Activated CD4-positive, CD25-positive, alpha-beta regulatory T cell treated with anti-CD3 and anti-CD28 coated beads, Interleukin-2, amount 50 U/mL, for 16 hours (primary cell): ENCODE measurements at places on chromosomes 12 and 14.

- DNase-seq, result no peak
These were observed 8.3 kb downstream of the RERG start for GRCh38 chr12:15212930-15213329.

DNA sequence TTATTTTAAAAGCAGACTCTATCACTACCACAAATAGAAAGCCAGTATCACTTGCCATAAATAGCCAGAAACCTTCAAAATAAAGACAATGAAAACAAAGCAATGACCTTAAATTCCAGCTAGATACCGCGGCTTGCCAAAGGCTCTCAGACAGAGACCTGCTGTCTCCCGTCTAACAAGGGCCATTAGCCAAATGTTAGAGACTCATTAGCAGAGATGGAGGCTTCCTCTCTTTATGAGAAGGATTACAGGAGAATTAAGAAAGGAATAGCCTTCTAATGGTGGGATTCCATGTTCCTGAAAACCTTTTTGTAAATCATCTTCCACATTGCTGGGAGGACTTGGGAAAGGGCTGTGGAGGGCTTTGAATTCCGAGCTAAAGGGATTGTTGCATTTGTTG is 206.7 kb downstream of the AACS start:
- DNase-seq, result no peak

DNA sequence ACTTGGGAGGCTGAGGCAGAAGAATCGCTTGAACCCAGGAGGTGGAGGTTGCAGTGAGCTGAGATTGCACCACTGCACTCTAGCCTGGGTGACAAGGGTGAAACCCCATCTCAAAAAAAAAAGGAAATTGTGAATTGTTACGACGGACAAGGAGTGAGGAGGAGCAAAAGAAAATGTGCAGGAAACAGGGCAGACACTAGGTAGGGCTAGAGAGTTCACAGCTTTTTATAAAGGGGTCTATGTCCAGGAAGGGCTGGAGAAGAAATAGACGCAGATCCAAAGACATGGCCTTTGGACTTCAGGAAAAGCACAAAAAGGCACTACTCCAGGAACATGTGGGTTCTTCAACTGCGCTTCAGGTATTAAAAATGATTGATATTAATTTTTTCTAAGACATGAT is 34.4 kb downstream of the ATG14 start:
- no peak for DNase-seq

DNA sequence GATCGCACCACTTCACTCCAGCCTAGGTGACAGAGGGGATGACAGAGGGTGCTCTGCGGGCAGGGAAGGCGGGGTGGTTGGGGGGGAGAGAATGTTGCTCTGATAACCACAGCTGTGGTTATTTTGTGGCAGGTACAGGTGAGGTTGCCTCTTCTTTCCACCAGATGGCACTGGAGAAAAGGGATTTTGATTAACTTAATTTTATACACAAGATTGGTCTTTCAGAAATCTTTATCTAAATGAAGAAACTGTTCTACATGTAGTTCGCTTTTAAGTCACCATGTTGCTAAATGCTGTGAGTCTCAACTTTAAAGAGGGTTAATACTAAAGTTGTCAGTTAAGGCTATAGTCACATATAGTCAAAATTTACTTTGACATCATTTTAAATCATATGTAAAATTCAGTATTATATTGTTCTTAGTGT is 25.7 kb downstream of the FGF23 start:
- no peak for DNase-seq

DNA sequence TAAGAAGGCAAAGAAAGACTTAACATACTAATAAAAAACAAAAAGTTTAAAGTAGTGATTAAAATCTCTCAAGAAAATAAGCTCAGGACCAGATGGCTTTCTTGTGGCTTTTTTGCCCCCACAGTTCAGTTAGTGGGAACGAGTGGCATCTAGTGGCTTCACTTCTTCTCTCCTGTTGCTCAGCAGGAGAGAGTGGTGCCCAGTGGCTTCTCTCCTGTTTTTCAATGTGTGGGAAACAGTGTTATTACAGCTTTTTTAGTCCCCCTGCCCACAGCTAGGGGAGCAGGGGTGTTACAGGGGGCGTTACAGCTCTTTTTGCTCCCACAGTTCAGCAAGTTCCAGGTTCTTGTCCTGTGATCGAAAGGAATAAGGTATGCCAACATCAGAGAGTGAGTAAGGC is 135.2 kb downstream of the RERGL start:
- no peak for DNase-seq

DNA sequence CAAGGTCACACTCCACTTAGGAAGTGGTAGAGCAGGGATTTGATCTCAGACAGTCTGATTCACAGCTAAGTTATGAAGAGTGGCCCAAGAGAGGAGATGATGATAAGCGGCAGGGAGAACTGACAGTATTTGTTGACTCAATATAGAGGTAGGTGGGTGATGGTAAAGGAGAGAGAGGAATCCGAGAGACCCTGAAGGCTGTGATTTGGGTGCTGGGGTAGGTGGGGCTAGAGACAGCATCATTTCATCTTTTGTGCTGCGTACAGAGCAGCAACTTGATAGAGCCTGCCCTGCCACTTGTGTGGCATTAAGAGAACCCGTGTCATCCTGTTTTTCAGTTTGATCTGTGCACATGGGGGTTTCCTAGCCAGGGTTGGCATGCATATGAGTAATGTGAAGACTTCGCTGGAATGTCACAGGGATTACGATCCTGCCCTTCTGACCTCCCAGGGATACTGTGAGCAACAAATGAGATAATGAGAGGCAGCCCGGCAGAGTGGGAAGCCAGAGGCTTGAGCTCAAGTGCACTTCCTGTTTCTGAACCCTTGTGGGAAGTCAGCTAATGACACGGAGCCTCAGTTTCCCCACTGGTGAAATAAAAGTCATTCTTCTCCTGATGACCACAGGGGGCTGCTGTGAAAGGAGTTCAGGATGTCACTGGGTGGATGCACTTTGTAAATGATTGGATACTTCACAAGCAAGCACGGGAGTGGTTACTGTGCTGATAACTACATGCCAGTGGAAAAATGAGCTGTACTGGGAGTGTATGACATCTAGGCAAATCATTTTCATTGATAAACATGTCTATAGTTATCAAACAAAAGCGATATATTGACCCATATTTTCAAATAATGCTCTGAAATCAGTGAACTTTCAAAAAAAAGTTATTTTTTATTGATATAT is 59.5 kb upstream of the IGF1 start:
- DNase-seq, result no peak

DNA sequence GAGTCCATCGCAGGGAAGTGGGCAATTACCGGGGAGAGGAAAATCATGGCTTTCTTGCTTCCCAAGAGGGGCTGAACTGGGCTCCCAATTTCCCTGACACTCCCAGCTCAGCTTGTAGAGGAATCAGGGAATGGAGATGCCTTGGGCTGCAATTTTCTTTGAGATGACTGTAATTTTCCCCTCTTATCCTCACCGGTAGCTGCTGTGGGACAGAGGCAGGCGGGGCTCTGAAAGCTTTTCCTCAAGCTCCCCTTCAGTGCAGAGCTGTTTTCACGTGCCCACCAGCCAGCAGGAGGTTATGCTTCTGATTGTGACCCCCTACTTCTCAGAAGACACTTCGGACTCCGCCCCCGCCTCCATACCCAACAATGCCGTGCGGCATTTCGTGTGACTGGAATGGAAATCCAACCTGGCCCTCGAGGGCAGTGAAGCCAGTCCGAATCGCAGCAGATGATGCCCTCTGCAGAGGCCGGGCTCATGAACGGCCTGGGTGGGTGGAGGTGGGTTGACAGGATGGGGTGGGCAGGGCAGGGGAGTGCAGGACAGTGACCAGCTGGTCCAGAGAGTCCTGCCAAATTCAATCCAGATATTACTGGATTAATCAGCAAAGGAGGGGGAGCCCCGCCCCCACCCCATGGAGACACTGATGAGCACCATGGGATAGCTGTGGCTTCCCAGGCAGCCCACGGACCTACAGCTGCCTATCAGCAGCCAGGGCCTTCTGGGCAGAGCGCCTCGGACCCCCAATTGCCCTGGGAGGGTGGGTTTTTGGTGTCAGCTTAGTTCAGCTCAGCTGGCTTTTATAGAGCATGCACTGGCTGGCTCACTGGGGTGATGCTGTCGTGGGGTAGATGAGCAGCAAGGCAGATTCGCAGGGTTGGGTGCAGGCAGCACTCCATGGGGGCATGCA is 37.6 kb downstream of the RTL1 start:
- DNase-seq, result no peak

GRCh38 chr12:56836317-56836716 is 73.2 kb downstream of the HSD17B6 start:
- no peak for DNase-seq

DNA sequence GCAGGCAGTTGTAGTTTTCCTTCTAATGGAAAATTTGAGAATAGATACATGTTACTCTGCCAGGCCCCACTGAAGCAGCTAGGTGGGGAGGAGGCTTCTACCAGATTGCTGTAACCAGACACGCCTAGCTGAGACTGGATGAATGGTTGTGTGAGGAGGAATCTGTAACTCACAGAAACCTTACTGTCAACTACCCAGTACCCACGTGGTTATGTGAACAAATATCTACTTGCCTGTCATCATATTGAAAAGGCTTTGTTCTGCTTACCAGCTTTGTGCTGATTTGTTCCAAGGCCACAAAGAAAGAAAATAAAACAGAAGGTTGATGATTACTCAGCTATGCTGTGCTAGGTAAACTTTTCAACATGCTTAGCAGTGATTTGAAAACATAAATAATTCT is 167.2 kb downstream of the CAPZA3 start:
- no peak for DNase-seq

- no peak for DNase-seq
These were observed 101.9 kb upstream of the SFSWAP start for GRCh38 chr12:131608740-131609690.

DNA sequence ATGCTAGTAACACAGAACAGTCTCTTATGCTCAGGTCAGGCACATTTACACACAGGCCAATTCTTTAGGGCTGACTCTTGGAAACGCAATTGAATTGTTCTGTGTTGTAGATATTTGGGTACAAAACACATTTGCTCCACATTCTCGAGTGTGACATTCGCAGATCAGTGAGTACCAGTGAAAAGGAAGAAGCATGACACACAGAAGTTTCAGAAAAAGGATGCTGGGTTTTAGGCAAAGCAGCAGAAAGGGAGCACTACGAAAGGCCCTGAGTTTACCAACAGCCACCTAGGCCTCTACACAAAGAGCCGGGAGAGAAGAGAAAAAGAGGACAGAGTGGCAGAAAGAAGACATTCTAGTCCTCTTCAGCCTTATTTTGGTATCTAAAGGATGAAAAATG is 254.4 kb upstream of the BTG1 start:
- no peak for DNase-seq

GRCh38 chr12:46468160-46468559 is 95.6 kb upstream of the SLC38A2 start:
- no peak for DNase-seq

DNA sequence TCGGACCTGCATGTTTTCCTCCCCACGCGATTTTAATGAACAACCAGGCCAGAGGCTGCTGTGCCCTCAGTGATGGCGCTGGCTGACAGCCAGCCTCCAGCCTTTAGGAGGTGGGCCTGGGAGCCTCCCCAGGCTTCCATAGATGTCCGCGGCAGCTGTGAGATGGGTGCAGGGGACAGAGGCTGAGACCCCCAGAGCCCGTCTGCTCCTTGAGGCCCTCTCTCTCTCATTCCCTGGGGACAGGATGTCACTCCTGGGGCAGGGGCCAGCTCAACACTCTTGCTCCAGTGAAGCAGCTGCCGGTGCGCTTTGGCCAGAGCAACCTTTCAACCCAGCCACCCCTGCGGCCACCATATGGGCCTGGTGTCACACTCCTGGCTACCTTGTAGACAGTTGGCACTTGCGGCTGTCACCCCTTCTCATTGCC is 24.8 kb downstream of the MVK start:
- no peak for DNase-seq

DNA sequence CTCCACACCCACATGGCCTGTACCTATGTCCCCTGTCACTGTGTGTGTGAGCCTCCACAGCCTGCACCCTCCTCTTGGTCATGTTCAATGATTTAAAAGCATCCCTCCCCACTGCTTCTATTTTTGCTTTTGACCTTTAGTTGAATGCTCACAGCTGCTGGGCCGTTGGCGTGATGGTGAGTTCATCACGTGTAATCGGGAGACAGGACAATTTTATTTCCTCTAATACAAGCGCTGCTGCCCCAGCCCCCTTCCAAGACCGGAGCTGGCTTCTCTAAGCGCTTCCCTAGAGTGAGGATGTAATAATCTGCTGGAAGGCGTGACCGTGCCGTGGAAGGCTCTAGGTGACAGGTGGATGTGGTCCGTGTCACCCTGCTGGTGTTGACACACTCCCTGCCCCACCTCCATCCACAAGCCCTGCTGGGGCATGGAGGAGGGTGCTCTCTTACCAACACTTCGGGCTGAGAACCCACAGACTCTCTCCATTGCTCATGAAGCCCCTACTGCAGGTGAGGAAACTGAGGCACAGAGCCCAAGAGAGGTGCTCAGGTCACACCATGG is 25.4 kb downstream of the CCDC85C start:
- no peak for DNase-seq

DNA sequence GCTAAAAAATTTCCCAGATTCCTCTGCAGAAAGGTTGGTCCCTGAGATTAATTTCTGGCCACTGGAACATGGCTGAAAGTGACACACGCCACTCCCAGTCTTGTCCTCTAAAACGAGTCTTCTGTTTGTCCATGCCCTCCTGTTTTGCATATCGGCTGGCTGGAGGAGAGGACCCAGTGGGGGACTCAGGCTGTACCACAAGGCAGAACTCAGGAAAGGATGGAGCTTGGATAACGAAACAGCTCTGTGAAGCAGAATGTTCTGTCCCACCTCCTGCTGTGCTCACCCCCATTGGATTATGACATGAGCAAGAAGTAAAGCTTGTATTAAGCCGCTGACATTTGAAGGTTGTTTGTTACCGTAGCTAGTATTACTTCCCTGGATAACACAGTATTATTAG is 856.2 kb downstream of the BCL11B start:
- no peak for DNase-seq

- no peak for DNase-seq
These were observed 2.2 kb downstream of the NUDT4 start for GRCh38 chr12:93379981-93380361.

- DNase-seq, result no peak
These were observed 435 bp downstream of the FOXM1 start for GRCh38 chr12:2876431-2877046.

DNA sequence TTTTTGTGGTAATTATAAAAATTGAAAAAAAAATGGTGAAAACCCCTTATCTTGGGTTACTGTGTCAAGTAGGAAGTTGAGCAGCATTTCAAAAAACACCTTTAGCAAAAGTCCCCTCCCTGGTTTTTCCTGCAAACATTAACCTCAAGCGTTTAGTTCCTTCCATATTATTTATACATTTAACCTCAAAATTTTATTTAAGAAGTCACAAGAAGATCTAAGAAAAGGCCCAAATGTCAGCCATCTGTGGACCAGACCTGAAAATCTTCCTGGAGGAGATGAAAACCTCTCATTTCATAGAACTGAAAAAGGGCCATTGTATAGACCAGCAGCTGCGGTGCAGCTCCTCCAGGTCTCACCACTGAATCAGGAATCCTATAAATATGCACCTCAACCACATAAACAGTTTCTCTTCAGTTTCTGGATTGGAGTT is 40.4 kb upstream of the BTG1 start:
- DNase-seq, result no peak

DNA sequence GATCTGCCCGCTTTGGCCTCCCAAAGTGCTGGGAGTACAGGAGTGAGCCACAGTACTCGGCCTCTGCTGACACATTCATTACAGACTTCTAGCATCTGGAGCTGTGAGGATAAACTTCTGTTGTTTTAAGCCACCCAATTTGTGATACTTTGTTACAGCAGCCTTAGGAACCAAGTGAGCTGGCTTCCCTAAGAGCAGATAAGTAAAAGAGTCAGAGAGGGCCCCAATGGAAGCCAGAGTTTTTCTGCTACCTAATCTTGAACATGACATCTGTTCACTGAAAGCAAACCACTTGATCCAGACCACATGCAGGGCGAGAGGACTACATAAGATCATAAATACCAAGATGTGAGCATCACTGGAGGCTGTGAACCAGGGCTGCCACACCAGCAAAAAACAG is 3.7 kb upstream of the MAPKAPK5 start:
- no peak for DNase-seq
